Stimulated activated CD8-positive, alpha-beta memory T cell treated with anti-CD3 and anti-CD28 coated beads, Interleukin-7, amount 100 ng/mL, for 24 hours (primary cell): ENCODE measurements at places on chromosomes 5 and 9.

- no peak for DNase-seq
Measured at GRCh38 chr9:33750307-33750838, 45.0 kb upstream of the PRSS3 start.

DNA sequence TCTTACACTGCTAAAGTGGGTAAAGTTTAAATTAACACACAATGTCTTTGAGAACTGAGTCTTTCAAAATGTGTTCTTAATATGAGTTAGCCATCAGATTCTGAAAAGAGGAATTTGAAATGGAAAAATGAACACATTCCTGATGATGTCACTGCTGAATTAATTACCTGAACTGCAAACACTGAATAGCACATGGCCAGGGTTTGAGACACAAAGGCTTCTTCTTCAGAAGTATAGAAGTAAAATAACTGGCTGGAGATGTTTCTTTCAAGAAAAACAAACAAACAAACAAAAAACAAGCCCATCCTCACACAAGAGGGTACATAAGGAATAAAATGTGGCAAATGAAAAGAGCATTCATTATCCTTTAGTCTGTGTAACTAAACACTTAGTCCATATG is 7.1 kb downstream of the GLIS3 start:
- no peak for DNase-seq

DNA sequence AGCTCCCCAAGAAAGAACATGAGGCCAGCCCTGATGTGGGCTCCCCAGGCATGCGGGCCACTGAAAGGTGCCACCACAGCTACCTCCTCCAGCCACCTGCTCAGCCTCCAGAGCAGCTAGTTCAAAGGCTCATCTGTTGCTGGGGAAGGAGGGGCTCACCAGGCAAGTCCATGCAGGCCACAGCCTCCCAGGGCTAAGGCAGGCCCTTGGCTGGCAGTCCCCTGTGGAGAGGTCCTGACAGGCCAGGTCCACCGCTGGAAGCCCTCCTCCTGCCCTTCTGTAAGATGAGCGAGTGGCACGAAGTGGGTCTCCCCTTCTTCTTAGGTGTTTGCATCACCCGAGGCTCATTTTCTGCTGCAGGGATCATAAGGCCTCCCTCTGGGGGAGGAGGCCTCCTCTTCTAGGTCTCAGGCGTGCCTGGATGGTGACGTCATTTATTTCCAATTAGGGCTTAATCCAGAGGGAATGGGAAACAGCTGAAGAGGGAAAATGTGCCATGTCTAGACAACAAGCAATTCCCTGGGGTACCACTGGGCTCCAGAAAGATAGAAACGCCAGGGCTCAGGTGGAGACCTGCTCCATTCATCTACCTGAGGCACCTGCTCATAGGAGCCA is 91.6 kb downstream of the CFAP90 start:
- DNase-seq, result no peak

DNA sequence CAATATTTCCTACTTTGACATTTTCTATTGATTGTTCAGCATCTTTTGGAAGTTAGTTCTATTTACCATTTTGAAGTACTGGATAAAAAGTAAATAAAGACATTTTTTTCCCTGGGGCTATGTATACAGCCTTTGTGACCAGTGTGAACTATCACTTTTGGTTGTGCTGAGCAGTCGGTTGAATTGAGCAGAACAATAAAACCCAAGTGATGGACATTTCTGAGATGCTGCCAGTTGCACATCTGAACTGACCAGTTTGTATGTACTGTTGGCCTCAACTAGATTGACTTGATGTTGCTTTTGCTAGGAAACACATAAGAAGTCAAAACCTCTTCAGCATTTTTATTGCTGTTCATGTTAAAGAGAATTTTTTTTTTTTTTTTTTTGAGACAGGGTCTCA is 260.2 kb upstream of the EFNA5 start:
- no peak for DNase-seq

- no peak for DNase-seq
Measured at GRCh38 chr9:18398038-18398437, 75.9 kb upstream of the ADAMTSL1 start.

GRCh38 chr5:20601678-20602100 is 613.7 kb upstream of the CDH18 start:
- no peak for DNase-seq

DNA sequence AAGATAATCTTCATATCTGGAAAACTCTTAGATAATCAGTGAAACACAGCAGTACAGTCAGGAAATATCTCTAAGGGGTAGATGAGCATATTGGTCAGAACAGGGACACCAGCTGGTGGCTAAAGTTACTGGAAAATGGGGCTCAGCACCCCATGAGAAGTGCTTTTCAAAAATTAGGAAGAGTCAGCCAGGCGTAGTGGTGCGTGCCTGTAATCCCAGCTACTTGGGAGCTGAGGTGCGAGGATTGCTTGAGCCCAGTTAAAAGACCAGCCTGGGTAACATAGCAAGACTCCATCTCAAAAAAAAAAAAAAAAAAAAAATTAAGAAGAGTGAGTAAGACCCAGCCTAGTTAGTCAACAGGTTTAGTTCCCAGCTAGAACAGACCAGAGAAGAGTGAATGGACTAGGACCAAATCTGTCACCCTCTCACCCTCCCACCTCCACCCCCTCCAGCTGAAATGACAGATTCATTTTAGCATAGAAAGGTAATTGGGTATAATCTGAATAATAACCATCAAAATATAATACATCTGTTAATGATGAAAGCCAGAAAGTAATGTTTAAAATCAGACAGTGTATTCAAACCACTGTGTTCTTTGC is 120.9 kb downstream of the CDC42SE2 start:
- no peak for DNase-seq

DNA sequence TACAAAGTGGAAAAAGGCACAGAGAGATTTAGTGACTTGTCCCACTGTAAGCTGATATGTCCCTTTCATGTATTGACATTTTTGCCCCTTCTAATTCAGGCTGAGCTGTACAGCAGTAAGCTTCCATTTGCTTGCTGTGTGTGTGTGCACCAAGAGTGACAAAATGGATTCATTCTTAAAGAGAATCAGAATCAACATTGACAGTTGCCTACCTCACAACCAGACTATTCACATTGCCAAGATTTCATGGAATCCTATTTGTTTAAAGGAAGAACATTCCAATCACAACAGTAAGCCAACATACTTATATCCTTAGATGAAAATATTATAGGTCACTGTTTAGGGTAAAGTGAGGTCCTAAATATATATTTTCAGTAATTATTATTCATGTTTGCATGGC is 102.6 kb downstream of the TMEM232 start:
- no peak for DNase-seq

GRCh38 chr9:136244122-136244968 is 1.3 kb downstream of the QSOX2 start:
- no peak for DNase-seq

GRCh38 chr9:2486988-2487387 is 134.6 kb upstream of the VLDLR start:
- DNase-seq, result no peak

GRCh38 chr5:92942762-92943161 is 638.3 kb downstream of the NR2F1-AS1 start:
- DNase-seq, result no peak

GRCh38 chr9:5453004-5453403 is 2.7 kb downstream of the CD274 start:
- no peak for DNase-seq

DNA sequence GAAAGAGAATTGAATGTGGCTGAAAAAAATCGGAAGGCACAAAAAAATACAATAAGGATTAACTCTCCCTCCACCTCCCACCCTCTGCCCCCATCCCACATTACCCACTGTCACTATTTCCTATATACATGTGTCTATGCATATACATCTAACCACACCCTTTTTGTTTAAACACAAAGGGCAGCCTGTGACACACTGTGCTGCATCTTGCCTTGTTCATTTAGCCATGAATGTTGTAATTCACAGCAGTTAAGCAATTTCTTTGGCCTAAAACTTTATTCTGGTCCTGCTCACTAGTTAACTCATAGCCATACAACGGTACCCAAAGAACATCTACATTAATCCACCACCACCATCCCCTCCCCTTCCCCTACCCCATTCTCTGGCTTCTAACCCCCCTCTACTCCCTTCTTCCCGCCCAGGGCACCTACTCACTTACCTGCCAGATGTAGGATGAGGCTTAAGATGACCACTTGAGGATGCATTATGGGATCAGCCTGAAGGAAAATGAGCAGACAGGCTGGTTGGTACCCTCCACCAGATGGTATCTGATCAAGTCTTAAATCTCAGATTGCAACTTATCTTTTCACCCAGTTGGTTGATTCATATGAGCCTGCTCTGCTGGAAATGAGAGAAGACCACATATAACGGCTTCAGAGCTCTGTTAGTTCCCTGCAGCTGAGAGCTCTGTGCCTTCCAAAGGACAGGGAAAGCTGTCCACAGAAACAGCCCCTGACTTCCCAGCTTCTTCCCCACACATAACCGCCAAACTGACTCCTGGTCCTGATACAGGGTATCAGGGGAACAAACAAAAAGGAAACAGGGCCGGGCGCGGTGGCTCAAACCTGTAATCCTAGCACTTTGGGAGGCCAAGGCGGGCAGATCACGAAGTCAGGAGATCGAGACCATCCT is 1.2 kb downstream of the HAVCR1 start:
- no peak for DNase-seq

GRCh38 chr9:126084696-126085095 is 241.9 kb upstream of the MVB12B start:
- DNase-seq, result no peak

GRCh38 chr5:40227931-40228330 is 451.8 kb upstream of the PTGER4 start:
- DNase-seq, result no peak
